ENCODE measurements at places on chromosomes 2 and 18.

GRCh38 chr2:205408696-205409095, 273.6 kb upstream of the NRP2 start:
- no peak for DNase-seq

DNA sequence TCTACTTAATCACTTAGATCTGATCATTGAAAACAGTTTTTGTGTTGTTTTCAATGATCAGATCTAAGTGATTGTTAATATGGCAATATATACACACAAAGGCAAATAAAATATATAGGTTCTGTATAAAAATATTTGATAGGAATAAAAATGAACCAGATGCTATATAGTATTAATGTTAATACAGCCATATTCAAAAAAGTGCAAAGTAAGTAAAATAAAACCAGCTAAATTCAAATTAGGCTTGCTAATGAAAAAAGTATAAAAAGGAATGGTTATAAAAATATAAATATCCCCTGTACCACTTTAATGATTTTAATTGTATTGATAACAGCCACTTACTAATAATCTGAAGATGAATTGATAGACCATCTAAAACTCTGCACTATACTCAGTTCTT, 38.4 kb downstream of the VPS54 start:
- DNase-seq = no peak

DNA sequence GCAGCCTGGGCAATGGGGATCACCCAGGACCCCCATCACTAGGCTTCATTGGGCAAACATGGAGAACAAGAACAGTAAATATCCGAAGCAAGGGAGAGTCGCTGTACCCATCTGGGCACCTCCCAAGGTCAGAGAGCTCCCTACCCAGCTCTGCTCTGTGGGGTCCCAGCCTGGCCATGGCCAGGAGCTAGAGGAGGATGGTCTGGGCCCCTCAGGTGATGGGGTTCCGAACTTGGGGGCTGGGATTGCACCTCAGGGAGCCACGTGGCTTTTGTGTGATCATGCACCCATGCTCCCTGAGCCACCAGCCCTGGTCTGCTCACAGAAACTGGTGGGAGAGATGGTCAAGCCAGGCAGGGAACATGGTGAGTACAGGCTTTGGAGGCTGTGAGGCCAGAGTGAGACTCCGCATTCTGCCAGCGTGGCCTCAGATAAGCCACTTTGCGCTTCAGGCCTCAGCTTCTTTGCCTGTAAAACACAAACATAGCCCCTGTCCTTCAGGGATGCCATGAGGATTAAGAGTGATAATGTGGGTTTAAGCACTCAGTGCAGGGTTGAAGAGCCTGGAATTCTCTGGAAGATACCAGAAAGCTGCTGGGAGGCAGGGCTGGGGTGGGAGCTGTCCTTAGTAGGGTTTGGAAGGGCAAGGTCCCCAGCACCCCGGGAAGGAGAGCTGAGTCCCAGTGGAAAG, 3.0 kb upstream of the NMUR1 start:
- no peak for DNase-seq

- no peak for DNase-seq
Observed at GRCh38 chr2:42331569-42332284, 29.3 kb downstream of the COX7A2L start.

- no peak for DNase-seq
Observed at GRCh38 chr2:43038034-43038695, 188.2 kb downstream of the ZFP36L2 start.

Data from mesothelial cell of epicardium (in vitro differentiated cells).